NCI-H460 (cell line): ENCODE measurements at places on chromosomes 7 and 10.
A peak's percentile ranks its signal among the peaks of the same experiment; 100 is the strongest.

DNA sequence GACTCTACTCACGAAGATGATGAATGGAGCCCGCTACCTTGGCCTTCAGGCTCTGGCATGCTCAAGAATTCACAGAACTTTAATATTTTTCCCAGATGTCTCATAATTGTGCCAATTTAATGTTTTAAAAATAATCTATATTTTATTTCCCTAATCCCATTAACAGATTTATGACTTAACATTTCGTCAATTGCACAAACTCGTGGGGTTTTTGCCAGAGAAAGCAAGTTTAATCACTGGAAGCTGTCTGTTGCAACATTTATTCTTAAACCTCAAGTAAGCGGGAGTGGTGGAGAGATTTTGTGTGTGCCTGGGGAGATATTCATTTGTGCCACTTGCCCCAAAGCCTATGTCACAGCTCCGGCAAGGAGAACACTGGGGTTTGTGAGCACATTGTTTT lies 117.9 kb downstream of the TEX36 start:
- no peak for DNase-seq

DNA sequence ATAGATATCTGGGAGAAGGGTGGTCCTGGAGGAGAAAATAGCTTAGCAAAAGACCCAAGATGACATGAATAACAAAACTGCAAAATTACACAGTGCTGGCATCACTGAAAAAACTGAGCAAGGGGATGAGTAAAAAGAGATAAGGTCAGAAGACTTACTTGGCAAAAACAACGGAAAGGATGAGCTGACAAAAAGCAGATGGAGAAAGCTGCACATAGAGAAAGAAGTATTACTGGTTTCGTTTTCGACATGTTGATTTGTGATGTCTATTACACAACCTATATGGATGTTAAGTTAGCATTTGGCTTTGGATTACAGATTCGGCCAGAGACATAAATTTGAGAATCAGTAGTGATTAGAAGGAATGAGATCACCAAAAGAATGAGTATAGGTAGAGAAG lies 132.1 kb downstream of the MACC1 start:
- no peak for DNase-seq

DNA sequence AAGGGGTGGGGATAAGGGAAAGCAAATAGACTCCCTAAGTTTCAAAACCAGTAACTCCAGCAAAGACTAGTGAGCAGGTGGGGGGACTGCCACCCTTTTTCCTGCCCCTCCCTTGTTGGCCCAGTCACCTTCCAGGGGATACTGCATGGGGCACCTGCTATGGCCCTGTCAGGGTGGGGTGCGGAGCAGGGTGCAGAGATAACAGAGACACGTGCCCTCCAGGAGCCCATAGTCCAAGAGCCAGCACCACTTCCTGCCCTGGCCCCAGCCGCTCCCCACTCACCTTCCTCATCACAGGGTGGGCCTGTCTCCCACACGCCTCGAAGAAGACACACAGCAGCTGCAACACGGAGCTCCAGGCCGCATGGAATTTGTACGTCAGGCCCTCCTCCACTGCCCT lies 20.6 kb downstream of the RRP12 start:
- no peak for DNase-seq

DNA sequence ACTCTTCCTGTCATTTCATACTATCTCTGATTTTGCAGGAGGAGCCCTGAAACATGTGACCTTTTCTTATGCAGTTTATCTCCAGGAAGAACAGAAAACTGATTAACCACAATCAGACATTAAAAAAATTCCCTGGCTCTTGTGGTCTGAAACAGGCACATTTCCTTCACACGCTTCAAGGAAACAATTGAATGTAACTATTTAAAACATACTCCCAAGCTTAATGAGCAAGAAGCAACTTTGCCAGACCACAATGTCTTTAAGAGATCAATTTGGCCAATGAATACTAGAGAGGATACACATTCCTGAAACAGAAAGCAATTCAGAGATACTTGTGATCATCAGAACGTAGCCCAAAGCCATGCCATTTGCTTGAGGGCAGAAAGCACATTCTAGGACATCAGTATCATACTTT lies 65.8 kb downstream of the PIP4K2A start:
- no peak for DNase-seq

- DNase-seq = peak; percentile 64
Measured at GRCh38 chr10:107614939-107615685, 450.6 kb upstream of the SORCS1 start.

DNA sequence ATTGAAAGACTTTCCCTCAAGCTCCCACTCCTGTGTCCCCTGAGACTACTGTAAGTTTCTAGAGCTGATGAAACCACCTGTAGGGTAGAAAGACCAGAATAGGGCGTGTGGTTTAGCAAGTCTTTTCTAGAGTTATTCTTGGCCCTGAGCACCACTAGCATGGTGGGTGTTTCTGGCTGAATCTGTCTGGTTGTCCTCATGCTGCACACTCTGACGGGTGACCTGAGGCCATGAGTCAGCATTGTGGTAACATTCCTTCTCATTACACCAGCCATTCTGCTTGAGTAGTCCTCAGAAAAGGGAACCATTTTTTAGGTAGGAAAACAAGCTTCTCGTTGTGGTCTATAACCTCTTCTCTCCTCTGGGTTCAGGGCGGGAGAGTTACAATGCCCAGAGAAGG lies 250.3 kb downstream of the SNX13 start:
- peak; percentile 76 for DNase-seq

- no peak for DNase-seq
Measured at GRCh38 chr7:20201380-20201779, 15.8 kb downstream of the MACC1 start.

- DNase-seq = no peak
Measured at GRCh38 chr7:118826246-118826645, 601.7 kb downstream of the ANKRD7 start.

- peak; percentile 6 for DNase-seq
Measured at GRCh38 chr7:146772601-146773000, 656.0 kb downstream of the CNTNAP2 start.

- DNase-seq = peak; percentile 26
Measured at GRCh38 chr10:99658622-99659030, 683 bp upstream of the ENTPD7 start.

DNA sequence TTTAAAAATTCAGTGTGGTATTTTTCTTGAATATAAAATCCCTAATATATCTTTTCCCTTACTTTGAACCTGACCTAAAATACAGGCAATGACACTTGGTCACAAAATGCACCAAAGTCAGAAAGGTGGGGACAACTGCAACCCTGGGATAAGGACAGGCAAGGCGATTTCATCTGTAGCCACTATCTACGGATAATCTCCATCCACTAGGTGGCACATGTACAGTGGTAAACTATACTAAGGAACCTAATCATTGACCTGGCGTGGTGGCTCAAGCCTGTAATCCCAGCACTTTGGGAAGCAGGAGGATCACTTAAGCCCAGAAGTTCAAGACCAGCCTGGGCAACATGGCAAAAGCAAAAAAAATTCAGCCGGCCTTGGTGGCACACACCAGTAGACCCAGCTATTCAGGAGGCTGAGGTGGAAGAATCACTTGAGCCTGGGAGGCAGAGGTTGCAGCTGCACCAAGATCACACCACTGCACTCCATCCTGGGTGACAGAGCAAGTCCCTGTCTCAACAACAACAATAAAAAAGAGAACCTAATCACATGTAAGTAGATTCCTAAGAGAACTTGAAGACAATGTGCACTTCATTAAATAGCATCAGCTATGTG lies 98.9 kb downstream of the KMT2C start:
- DNase-seq = peak; percentile 62

DNA sequence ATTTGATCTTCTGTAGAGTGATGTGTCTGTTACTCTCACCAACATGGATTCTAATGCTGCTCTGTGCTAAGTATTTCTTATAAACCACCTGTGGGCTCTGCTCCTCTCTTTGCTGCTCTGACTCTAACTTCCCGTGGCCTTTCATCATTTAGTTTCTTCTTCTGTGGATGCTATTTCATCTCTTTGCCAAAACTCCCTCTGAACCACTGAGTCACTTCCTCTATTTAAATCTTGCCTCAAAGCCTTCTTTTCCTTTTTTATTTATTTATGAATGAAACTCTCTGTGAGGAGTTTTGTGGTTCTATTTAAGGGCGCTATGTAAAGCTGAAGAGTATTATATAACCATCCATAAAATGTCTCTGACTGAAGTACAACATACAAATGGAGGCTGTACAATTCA lies 538.5 kb downstream of the SUGCT start:
- DNase-seq = no peak

GRCh38 chr10:24485304-24485703 lies 238.4 kb downstream of the ARHGAP21 start:
- no peak for DNase-seq

DNA sequence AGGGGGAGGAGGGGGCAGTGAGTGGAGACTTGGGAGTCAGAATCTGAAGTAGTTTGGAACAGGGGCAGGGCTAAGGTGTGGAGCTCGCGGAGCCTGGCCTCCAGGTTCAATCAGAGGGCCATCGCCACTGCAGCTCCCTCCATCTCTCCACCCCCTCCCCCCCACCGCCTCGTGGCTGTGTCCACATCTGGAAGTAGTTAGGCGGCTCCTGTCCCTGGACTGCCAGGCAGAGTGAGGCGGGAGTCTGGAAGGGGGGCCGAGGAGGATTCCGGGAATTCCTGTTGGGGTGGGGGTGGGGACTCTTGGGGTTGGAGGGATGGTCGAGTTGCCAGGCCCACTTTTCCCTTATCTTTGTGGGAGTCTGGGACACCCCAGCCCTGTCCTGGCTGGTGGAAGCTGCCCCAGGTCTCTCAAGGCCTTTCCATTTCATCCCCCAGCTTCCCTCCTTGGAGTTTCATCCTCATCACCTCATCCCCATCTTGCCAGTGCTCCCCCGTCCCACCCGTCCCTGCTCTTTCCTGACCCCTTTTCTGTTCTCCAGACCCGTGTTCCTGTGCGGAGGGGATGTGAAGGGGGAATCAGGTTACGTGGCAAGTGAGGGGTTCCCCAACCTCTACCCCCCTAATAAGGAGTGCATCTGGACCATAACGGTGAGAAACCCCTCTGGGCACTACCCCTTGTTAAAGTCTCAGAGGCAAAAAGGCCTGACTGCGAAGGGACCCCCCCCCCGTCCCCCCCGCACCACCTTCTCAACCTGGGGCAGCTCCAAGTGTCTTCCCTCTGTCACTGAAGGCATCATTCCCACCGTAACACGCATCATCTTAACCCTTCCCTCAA lies 944 bp downstream of the PCOLCE start:
- no peak for DNase-seq

DNA sequence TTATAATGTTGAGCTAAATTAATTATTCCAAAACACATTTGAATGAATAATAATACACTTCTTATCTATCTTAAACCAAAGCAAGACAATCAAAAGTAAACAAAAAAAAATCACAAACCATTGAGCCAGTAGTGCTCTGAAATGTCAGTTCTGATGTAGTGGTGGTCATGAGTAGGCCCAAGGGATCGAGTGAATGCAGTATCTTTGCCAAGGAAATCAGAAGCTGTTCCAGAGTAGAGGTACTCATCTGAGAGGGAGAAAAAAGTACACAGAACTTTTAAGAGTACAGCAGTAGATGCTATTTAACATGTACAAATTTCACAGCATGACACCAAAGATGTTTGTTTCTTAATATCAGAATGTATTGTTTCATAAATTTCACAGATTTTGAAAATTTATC lies 121.5 kb downstream of the SEMA3D start:
- peak; percentile 11 for DNase-seq

DNA sequence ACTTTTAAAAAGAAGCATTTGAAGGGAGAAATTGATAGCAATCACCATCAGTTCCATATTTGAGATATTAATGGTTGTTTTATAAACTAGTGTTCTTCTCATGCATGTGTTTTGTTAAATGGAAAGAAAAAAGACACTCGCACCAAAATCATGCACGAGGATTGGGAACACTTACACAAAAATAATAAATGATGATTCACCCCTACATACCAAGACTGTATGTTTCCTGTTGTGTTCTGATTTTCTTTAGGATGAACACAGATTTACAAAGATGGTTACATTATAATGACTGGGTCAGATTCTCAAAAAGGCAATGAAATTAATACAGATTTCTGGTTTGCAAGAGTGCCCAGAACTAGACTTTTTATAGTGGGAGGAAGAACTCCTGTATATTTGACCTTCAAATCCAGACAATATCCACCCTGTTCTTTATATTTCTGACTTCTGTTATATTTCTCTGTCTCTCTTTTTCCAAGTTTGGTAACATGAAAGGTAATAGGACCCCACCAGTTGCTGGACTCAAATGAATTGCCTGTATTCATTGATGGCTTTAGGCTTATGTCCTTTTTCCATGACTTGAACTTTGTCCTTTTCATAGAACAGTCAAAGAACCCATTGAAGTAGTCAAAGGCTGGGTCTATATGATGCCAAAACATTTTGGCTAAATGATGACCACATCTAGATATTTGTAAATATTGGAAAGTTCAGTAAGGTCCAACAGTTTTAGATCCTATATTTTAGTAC lies 54.4 kb downstream of the SEMA3A start:
- DNase-seq = no peak

DNA sequence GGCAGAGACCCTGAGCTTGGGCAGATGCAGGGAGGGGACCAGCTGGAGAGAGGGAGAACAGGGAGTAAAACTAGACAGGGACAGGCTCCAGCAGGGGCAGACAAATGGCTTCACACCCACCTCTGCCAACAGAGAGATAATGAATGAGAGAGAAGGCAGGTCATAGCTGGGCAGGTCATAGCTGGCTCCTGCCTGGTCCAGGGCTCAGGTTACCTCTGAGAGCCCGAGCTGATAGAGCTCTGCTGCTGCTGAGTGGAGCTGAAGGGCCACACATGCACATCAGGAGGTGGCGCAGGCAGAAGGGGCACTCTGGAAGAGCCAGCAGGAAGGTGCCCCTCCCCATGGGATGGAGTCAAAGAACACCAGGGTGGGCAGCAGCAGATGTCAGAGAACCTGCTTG lies 154.2 kb downstream of the GFRA1 start:
- DNase-seq = no peak

GRCh38 chr10:124043310-124044142 lies 49.9 kb downstream of the CHST15 start:
- DNase-seq = no peak

DNA sequence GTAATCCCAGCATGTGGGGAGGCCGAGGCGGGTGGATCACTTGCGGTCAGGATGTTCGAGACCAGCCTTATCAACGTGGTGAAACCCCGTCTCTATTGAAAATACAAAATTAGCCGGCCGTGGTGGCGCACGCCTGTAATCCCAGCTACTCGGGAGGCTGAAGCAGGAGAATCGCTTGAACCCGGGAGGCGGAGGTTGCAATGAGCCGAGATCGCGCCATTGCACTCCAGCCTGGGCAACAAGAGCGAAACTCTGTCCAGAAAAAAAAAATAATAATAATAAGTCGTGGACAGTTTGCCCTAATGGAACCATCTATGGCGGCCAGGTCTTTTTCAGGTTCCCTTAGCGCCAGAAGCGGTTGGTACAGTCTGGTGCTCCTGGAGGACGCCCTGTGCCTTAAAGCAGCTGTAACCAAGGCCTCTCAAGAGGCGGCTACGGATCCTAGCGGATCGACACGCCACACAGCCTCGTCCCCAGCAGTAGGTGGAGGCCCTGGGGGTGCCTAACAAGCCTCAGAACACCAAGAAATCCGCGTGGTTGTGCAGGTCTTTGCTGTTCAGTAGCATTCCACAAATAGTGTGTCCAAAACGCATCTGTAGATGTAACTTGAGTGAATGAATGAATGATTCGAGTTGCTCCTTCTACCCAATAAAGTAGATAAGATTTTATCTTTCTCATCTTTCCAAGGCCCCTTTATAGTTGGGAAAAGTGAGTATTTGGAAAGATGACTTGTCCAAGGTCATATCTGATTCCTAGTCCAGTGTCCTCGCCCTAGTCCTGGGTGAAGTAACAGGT lies 982 bp downstream of the PGAM1 start:
- no peak for DNase-seq
